ENCODE measurements at places on chromosomes 4 and X.

DNA sequence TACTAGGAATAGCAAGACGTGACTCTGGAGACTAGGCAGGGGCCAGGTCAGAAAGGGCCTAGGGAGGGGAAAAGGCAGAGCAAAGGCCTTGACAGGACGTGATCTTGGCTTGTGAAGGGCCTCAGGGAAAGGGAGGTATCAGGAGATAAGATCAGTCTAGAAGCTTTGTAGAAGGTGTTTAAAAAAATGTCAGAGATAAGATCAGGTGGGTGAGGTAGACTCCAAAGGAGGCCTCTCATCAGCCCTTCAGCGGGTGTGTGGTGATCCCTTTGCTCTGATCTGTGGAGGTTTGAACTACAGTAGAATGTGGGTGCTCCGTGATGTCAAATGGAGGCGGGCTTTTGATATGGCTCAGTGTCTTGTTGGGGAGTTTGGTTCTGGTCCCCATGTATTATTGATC, 78.8 kb upstream of the PRPS1 start:
- DNase-seq = no peak

DNA sequence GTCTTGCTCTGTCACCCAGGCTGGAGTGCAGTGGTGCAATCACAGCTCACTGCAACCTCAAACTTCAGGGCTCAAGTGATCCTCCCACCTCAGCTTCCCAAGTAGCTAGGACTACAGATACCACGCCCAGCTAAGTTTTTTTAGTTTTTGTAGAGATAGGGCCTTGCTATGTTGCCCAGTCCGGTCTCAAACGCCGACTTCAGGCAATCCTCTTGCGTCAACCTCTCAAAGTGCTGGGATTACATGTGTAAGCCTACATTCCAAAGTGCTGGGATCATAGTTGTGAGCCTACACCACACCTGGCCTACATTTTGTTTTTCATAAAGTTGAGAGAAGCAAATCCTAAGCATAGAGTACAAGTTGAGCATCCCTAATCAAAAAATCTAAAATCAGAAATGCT, 42.2 kb downstream of the SMARCA5 start:
- DNase-seq = no peak

DNA sequence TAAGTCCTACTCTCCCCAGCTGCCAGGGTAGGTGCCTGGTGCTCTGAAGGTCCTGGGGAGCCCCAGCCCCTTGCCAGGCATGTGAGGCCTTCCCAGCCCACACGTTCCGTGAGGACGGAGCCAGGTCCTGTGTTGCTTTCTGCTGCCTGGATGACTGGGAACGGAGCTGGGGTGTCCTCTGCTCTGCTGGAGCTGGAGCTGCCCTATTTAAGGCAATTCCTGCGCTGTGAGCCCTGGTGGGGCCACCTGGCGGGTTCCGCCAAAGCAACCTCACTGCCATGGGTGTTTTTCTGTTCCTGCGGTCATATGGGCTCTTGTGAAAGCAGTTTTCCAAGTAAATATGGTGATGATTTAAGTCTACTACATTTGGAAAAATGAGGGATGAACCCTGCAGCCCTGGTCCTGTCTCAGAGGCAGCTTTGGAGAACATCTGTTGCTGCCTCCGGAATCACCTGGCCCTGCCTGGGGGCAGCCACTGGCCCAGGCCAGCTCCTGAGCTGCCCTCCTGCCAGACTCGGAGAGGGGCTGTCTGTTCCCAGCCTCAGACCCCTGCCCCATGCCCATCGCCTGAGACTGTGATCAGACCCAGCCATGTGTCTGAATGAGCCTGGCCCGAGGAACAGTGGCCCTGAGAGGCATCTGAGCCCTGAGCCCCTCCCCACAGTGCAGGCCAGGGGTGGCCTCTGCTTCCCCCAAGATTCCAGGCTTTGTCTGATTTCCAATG, 33.2 kb downstream of the FGFRL1 start:
- DNase-seq = no peak

- no peak for DNase-seq
These were observed 98.9 kb downstream of the SPRY1 start for GRCh38 chr4:123495530-123495929.

GRCh38 chr4:2698504-2698903, 57.6 kb downstream of the TNIP2 start:
- DNase-seq = no peak

DNA sequence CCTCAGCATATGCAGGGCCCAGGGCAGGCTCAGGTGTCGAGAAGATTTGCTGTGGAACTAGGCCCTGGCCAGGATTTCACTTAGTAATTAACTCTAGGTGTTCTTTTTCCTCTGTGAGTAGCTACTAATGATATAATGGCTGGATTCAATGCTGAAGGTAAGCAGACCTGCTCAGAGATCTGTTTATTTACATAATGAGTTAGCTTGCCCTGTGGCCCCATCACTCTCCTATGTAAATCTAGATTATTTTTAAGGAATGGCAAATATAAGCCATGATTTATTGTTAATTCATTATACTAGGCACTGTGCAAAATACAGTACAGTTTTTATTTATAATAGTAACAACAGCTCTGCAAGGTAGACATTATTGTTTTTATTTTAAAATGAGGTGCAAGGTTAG, 117.2 kb downstream of the IRF2 start:
- no peak for DNase-seq

DNA sequence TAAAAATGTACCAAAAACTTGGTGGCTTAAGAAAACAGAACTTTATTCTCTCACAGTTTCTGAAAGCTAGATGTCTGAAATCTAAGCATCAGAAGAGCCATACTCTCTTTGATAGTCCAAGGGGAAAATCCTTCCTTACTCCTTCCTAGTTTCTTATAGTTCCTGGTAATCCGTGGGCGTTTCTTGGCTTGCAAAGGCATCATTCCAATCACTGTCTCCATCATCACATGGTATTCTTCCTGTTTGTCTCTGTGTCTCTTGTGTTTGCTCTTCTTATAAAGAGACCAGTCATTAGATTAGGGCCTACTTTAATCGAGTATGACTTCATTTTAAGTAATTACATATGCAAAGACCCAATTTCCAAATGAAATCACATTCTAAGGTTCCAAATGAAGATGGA, 118.9 kb upstream of the FSTL5 start:
- no peak for DNase-seq

DNA sequence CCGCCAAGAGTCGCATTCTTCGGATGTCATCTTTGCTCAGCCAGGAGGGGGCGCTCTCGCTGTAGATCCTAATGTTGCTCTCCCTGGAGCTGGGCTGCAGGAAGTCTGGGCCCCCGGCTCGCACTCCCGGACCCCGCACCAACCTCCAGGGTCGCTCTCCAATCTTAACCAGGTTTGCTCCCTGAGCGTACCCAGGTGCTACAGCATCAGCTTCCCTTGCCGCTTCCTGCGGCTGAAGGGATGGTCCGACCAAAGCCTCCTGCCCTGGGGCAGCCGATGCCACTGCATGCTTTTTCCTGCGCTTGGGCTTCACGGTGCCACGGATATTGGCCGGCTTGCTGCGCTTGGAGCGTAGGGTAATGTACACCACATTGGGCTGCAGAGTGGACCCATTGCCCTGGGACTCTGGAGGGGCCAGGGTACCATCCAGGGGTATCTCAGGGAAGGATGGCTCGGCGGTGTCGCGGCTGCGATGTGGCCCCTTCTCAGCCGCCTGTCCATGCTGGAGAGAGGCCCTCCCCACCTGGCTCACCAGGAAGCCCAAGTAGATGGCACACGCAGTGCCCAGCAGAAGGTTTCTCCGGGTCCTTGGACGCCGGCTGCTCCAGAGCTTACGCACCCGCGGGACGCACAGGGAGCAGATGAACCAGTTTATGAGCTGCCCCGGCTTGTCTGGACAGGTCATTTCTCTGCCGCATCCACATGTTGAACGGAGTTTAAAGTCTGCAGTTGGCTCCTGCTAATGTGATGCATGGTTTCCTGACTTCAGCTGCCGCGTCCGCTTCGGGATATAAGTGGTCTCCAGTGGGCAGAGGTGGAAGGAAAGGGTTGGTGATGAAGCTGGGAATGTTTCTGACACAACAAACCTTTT, 1.9 kb downstream of the GASK1B start:
- DNase-seq = peak; percentile 26

DNA sequence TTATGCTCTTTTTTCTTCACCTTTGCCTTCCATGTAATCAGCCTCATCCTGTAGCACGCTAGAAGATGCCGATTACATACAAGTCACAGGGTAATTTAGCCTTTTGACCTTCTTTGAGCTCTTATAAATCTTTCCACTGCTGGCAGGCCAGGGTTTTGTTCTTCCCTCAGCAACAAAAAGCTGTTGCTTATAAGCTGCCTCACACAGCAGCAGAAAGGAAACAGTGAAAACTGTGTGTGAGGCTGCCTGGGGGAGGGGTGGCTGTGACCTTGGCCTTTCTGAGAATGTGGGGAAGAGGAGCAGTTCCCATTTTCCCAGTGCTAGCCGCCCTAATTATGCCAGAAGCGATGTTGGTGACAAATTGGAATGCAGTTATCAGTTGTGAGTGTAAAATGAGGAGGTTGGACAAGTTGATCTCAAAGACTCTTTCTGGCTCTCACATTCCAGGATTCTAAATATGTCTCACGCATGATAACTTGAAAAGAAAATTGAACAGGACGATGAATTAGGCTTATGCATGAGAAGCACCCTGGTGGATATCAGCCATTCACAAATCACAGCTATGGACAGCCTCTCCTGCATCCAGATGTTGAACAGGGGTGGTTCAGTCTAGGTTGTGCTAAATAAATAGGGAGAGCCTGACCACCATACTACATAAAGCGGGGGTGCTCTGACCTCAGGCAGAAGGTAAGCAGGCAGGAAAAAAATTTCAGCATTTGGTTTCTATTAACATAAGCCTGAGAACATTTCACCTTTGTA, 25.7 kb downstream of the SLITRK2 start:
- DNase-seq = no peak

DNA sequence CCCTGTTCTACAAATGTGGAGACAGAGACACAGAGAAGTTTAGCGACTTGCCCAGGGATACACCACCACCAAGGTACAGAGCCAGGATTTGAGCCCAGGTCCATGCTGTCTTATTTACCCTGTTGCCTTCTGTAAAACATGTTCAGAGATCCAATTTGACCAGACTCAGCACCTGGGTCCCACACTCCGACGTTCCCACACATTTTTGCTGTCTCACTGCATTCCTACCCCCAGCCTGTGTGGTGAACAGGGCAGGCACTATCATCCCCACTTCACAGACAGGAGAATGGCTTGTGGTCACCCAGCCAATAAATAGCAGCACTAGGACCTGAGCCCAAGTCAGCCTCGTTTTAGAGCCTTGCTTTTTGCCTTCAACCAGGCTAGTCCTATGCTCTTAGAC, 102.8 kb downstream of the PJA1 start:
- no peak for DNase-seq

- no peak for DNase-seq
These were observed 30.4 kb downstream of the DDX60L start for GRCh38 chr4:168449719-168450452.

GRCh38 chr4:101417046-101417445, 69.7 kb upstream of the PPP3CA start:
- no peak for DNase-seq

- DNase-seq = no peak
These were observed 51.9 kb downstream of the TMPRSS11F start for GRCh38 chr4:68077737-68078136.

GRCh38 chr4:36065274-36065871, 178.9 kb downstream of the ARAP2 start:
- DNase-seq = no peak

- DNase-seq = no peak
These were observed 202.3 kb upstream of the CENPE start for GRCh38 chr4:103400405-103400804.

DNA sequence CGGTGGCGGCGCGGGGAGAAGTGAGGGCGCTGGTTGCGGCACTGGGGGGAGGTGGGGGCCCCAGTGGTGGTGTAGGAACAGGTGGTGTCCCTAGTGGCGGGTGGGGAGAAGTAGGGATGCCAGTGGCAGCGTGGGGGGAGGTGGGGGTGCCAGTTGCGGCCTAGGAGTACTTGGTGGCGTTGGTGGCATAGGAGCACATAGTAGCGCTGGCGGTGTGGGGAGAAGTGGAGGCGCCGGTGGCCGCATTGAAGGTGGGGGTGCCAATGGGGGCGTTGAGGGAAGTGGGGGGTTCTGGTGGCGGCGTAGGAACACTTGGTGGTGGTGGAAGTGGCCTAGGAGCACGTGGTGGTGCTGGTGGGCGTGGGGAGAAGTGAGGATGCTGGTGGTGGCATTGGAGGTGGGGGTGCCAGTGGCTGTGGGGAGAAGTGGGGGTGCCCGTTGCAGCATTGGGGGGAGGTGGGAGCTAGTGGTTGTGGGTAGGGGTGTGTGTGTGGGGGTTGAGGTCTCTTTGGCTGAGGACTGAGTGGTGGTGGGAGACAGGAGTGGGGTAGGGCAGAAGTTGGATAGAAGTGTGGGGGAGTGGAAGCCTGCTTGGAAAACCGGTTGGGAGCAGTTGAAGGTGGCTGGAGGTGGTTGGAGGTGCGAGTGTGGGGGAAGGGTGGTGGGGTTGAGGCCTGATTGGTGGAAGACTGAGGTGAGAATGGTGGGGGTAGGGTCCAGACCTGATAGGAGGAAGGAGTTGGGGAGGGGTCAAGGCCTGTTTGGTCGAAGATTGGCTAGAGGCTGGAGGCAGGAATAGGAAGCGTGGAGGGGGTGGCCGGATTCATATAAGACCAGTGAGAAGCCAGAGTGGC, 1.1 kb downstream of the GCNA start:
- DNase-seq = no peak

DNA sequence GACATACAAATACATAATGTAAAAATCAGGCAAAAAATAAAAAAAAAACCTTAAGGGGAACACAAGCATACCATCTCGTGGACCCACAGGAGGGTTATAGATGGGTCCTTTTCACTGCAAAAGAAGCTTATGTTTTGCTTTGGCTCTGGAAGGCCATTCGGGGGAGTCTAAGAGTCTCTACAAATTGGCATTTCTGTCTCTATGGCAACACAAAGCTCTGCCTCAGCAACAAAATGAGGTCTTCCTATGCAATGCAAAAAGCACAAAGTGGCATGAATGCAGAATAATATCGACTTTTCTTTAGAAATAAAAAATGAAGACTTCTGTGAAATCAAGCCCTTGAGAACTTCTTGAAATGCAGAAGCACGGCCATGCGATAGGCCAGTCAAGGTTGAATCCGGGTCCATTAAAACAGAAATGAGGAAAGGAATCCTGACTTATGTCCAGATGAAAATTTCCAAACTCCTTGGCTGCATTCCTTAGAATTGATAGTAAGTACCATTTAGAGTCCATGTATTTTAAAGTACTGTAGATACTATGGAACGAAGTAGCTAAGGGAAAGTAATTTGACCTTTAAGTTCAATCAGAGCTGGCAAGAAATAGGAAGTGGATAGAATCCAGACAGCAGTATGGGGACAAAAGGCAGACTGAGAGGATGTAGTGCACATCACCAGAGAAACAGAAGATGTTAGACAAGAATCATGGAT, 63.7 kb upstream of the PDLIM3 start:
- no peak for DNase-seq

GRCh38 chrX:70456256-70456655, 11.6 kb downstream of the DLG3 start:
- DNase-seq = no peak

DNA sequence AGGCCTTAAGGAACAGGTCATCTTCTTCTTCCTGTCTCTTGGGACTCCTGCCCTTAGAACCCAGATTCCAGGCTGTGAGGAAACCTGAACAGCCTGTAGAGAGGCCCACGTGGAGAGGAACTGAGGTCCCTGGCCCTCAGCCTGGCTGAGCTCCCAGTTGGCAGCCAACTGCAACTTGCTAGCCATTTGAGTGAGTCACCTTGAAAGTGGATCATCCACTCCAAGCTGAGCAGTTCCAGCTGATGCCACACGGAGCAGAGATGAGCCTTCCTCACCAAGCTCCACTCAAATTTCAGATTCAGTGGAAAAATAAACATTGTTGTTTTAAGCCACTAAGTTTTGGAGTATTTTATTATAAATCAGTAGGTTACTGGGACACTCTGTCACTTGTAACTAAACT, 392.5 kb downstream of the BCOR start:
- peak; percentile 84 for DNase-seq
